Activated naive CD4-positive, alpha-beta T cell treated with anti-CD3 and anti-CD28 coated beads, Interleukin-2, amount 10 ng/mL, durations not matched to agents 7 days and 5 days (primary cell): ENCODE measurements at places on chromosomes 6 and 20.

- H3K4me1 ChIP-seq, result peaks cover 94% of the 10 kb centered on the region
- DNase-seq, result peak; percentile 78
- peaks cover 40% of the 10 kb centered on the region for H3K36me3 ChIP-seq
- no peaks in the 10 kb centered on the region for H3K27me3 ChIP-seq
- peak overlapping the region; percentile 95 for H3K27ac ChIP-seq
These were observed 16.1 kb upstream of the RIPOR2 start for GRCh38 chr6:24951811-24952299.

GRCh38 chr6:69729870-69730449, 66.8 kb downstream of the LMBRD1 start:
- no peaks in the 10 kb centered on the region for H3K27me3 ChIP-seq
- no peak overlapping the region for H3K27ac ChIP-seq
- H3K4me3 ChIP-seq, result no peak overlapping the region
- H3K4me1 ChIP-seq, result no peaks in the 10 kb centered on the region
- no peak for DNase-seq
- H3K36me3 ChIP-seq, result peaks cover 12% of the 10 kb centered on the region

DNA sequence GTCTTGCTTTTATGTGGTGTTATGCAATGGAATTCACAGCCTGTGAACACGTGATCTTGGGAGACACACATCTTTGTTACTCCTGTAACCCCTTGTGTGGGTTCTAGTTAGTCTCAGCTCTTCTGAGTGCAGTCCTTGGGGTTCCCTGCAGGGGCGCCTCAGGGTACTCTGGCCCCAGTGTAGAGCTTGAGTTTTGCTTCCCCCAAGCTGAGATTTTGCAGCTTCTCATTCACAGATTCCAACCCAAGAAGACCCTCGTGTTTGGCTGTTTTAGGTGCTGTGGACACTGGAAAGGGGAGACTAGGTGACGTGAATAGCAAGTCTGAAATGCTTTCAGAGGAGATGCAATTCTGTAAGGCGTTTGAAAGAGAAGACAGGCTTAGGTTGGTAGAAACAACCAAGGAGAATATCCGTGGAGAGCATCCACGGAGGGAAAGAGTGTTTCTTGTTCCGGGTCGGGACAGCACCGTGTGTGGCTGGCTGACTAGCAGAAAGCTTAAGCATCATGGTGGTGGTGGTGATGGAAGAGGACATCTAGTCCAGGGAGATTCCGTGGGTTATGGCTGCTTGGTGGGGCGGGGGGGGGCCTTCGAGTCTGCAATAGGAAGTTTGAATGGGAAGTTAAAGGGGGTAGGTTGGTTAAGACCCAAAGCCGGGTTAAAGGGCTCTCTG, 30.1 kb downstream of the DUSP22 start:
- H3K27ac ChIP-seq, result no peak overlapping the region
- no peak overlapping the region for H3K4me3 ChIP-seq
- peaks cover 1% of the 10 kb centered on the region for H3K27me3 ChIP-seq

- no peaks in the 10 kb centered on the region for H3K36me3 ChIP-seq
- no peaks in the 10 kb centered on the region for H3K4me1 ChIP-seq
- no peaks in the 10 kb centered on the region for H3K27me3 ChIP-seq
- DNase-seq, result no peak
These were observed 60.4 kb upstream of the RSPO3 start for GRCh38 chr6:127058027-127058426.

DNA sequence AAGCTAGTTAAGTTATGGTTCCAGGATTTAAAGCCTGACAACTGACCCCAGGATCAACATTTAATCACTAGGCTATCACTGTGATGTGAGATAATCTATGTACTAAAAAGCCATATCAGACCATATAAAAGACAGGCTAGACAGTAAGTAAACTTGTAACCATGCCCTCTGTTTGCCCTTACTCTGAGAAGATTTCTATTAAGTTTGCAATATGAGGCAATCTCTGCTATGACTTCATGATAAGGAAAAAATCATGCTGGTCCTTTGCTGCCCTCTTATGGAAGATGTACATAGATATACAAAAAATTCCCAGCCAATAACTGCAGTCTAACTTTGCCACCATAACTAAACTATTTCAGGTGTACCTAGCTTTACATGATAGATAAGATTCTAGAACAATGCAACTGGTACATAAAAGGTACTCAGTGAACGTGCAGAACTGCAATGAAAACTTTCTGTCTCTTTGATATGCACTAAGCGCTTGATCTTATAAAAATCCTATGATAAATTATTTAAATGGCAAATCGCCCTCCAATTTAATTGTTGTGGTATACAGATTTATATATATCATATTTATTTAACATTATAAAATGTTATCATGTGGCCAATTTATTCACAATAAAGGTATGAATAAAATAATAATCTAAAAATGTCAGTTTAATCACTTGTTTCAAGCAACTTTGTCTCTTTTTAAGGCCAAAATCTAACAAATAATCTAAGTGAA, 70.5 kb downstream of the FAM217A start:
- no peak overlapping the region for H3K27ac ChIP-seq
- no peaks in the 10 kb centered on the region for H3K27me3 ChIP-seq
- peaks cover 33% of the 10 kb centered on the region for H3K36me3 ChIP-seq
- H3K4me1 ChIP-seq, result peaks cover 43% of the 10 kb centered on the region
- DNase-seq, result no peak

- no peaks in the 10 kb centered on the region for H3K36me3 ChIP-seq
- DNase-seq, result no peak
- H3K27ac ChIP-seq, result no peak overlapping the region
- no peak overlapping the region for H3K4me3 ChIP-seq
These were observed 48.6 kb upstream of the PKHD1 start for GRCh38 chr6:52136055-52136454.

DNA sequence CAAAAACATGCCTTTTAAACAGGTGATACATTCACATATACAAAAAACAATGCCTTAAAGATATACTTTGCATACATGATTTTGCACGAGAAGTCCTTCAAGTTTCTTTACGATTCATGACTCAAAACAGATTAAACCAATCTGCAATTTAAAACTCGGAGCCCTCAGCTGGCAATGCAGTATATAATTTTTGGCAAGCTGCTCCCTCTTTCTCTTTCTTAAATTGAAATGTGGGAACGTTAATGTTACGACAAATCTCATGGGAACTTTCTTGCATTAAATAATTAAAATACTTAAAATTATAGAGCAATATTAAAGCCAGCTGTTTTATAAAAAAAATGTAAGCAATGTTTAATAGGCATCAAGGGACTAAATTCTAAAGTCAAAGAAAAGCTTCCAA, 334.6 kb downstream of the ESR1 start:
- no peak for DNase-seq
- H3K27me3 ChIP-seq, result no peaks in the 10 kb centered on the region
- H3K4me3 ChIP-seq, result no peak overlapping the region
- H3K36me3 ChIP-seq, result peaks cover 59% of the 10 kb centered on the region
- no peak overlapping the region for H3K27ac ChIP-seq

DNA sequence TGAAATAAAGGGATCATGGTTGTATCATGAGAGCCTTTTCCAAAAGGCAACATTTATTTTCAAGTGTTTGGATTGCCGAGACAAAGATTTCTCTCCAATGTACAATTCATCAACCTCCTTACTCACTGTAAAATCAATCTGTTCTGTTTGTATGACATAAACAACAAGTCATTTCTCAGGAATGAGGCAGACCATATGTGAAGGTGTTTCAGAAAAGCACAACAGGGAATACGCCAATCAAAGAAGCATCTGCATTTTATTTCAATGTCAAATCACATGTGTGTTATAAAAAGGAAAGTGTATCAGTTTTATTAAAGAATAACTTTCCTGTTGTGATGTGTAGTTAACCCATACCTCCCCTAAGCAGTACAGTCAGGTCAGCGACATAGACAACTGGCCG, 653.7 kb downstream of the TFAP2A start:
- no peaks in the 10 kb centered on the region for H3K36me3 ChIP-seq
- DNase-seq, result no peak
- H3K4me3 ChIP-seq, result no peak overlapping the region
- no peaks in the 10 kb centered on the region for H3K27me3 ChIP-seq
- no peaks in the 10 kb centered on the region for H3K4me1 ChIP-seq

DNA sequence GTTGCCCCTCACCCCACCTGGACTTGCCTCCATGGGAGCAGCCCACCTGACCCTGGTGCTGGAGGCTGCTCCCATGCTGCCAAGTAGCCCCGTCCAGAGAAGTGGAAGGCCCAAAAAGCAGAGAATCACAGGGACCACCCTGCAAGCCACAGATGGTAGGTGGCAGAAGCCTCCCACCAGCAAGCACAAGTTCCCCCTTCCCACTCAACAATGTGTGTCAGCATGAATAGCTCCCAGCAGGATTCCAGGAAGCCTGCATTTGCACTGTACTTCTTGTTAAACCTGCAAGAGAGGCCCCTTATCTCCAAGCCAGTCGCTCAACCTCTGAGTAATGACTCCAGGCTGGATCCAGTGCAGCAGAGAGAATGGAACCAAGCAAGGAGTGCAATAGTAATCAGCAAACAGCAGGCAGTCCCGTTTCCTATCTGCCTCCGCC, 180.8 kb upstream of the CST7 start:
- no peak overlapping the region for H3K4me3 ChIP-seq
- H3K27ac ChIP-seq, result no peak overlapping the region
- H3K4me1 ChIP-seq, result no peaks in the 10 kb centered on the region
- peaks cover 51% of the 10 kb centered on the region for H3K27me3 ChIP-seq
- DNase-seq, result no peak
- no peaks in the 10 kb centered on the region for H3K36me3 ChIP-seq

- H3K4me3 ChIP-seq, result no peak overlapping the region
- DNase-seq, result no peak
- H3K27ac ChIP-seq, result no peak overlapping the region
- no peaks in the 10 kb centered on the region for H3K36me3 ChIP-seq
- no peaks in the 10 kb centered on the region for H3K4me1 ChIP-seq
- H3K27me3 ChIP-seq, result no peaks in the 10 kb centered on the region
These were observed 221.6 kb downstream of the OGFRL1 start for GRCh38 chr6:71510057-71510713.

GRCh38 chr20:1803932-1804501, 91.2 kb upstream of the SIRPA start:
- peaks cover 14% of the 10 kb centered on the region for H3K4me1 ChIP-seq
- peak overlapping the region; percentile 46 for H3K4me3 ChIP-seq
- no peak overlapping the region for H3K27ac ChIP-seq
- no peak for DNase-seq

- no peak overlapping the region for H3K27ac ChIP-seq
- peaks cover 3% of the 10 kb centered on the region for H3K27me3 ChIP-seq
- no peaks in the 10 kb centered on the region for H3K4me1 ChIP-seq
- no peaks in the 10 kb centered on the region for H3K36me3 ChIP-seq
- H3K4me3 ChIP-seq, result no peak overlapping the region
These were observed 82.1 kb upstream of the SRSF6 start for GRCh38 chr20:43375591-43375990.

DNA sequence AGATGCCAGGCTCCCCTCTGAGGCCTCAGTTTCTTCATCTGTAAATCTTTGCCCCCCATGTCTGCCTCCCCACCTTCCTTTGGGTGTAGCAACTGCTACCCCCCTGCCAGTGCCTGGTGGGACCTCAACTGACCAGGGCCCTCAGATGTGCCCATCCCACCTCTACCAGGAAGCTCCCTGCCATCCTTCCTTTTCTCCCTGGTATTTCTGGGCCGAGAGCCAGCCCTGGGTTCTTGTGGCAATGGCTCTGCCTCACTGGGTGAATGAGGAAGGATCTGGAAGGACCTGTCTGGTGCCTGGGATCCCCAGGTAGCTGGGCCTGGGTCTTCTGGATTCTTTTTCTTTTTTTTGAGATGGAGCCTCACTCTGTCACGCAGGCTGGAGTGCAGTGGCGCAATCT, 141.1 kb upstream of the RNF24 start:
- H3K27me3 ChIP-seq, result peaks cover 85% of the 10 kb centered on the region
- H3K36me3 ChIP-seq, result no peaks in the 10 kb centered on the region
- H3K27ac ChIP-seq, result no peak overlapping the region
- H3K4me1 ChIP-seq, result peaks cover 15% of the 10 kb centered on the region
- no peak overlapping the region for H3K4me3 ChIP-seq
- no peak for DNase-seq

- H3K4me1 ChIP-seq, result no peaks in the 10 kb centered on the region
- H3K36me3 ChIP-seq, result no peaks in the 10 kb centered on the region
- H3K4me3 ChIP-seq, result no peak overlapping the region
- H3K27me3 ChIP-seq, result peaks cover 23% of the 10 kb centered on the region
- no peak overlapping the region for H3K27ac ChIP-seq
- no peak for DNase-seq
These were observed 2.4 kb downstream of the SIGLEC1 start for GRCh38 chr20:3710011-3710466.

- peaks cover 11% of the 10 kb centered on the region for H3K4me1 ChIP-seq
- no peak overlapping the region for H3K27ac ChIP-seq
- DNase-seq, result no peak
- H3K4me3 ChIP-seq, result no peak overlapping the region
- H3K27me3 ChIP-seq, result peaks cover 96% of the 10 kb centered on the region
These were observed 9.2 kb upstream of the TFAP2A start for GRCh38 chr6:10424040-10424439.

- no peaks in the 10 kb centered on the region for H3K36me3 ChIP-seq
- H3K27ac ChIP-seq, result no peak overlapping the region
- no peak for DNase-seq
- H3K4me1 ChIP-seq, result no peaks in the 10 kb centered on the region
These were observed 197.7 kb downstream of the SMOC2 start for GRCh38 chr6:168638468-168639271.

DNA sequence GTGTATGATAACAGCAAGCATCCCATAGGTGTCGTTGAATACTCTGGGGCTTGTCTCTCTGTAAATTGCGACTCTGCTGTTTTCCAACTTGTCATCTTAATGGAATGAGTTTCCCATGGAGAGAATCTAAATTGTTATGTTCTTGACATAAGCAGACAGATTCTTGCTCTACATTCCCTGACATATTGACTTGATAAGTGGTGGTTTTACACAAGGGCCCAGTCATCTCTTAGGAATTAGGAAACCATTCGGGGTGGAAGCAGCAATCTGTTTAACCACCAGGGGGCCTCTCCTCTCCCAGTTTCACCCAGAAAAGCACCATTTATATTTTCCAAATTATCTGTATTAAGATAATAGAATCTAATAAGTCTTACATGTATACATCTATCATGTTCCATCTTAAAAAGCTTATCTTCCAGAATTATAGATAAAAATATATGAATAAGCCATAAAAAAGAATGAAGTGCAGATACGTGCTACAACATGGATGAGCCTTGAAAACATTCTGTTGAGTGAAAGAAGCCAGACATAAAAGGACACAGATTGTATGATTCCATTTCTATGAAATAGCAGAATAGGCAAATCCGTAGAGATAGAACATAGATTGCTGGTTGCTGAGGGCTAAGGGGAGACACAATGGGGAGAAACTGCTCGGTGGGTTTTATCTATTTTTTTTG, 23.1 kb upstream of the MROH8 start:
- H3K27me3 ChIP-seq, result no peaks in the 10 kb centered on the region
- H3K36me3 ChIP-seq, result peaks cover 60% of the 10 kb centered on the region
- no peak overlapping the region for H3K4me3 ChIP-seq

GRCh38 chr6:32244946-32245398, 21.1 kb upstream of the NOTCH4 start:
- H3K4me3 ChIP-seq, result peak overlapping the region; percentile 19
- peak; percentile 81 for DNase-seq
- H3K4me1 ChIP-seq, result peaks cover 27% of the 10 kb centered on the region
- no peaks in the 10 kb centered on the region for H3K36me3 ChIP-seq
- H3K27me3 ChIP-seq, result peaks cover 27% of the 10 kb centered on the region
- no peak overlapping the region for H3K27ac ChIP-seq

- H3K4me1 ChIP-seq, result no peaks in the 10 kb centered on the region
- no peak overlapping the region for H3K27ac ChIP-seq
- no peaks in the 10 kb centered on the region for H3K36me3 ChIP-seq
- H3K27me3 ChIP-seq, result no peaks in the 10 kb centered on the region
- no peak overlapping the region for H3K4me3 ChIP-seq
- DNase-seq, result no peak
These were observed 1.9 kb downstream of the RFPL4B start for GRCh38 chr6:112348891-112349635.

GRCh38 chr6:42200035-42200434, 5.3 kb upstream of the GUCA1B start:
- no peaks in the 10 kb centered on the region for H3K27me3 ChIP-seq
- H3K4me1 ChIP-seq, result no peaks in the 10 kb centered on the region
- peaks cover 10% of the 10 kb centered on the region for H3K36me3 ChIP-seq
- H3K4me3 ChIP-seq, result no peak overlapping the region
- no peak overlapping the region for H3K27ac ChIP-seq
